Heart left ventricle (tissue), 16 donors: ENCODE measurements at places on chromosomes 7 and 10.

DNA sequence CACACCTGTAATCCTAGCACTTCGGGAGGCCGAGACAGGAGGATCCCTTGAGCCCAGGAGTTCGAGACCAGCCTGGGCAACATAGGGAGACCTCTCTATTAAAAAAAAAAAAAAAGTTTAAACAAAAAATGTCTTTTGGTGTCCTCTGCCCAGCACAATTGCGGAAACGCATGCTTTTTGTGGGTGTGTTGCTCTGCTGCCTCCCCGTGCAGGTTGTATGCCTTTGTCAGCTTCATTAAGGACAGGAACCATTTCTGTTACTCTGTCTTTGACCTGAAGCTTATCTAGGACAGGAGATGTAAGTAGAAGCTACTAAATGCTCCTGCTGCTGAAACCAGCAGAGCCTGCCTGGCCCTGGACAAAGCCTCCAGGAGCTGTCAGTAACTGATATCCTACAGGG, 21.3 kb upstream of the ANKRD2 start:
- no peak for DNase-seq
- no peak overlapping the region for H3K4me3 ChIP-seq
- H3K27me3 ChIP-seq: no peaks in the 10 kb centered on the region
- H3K36me3 ChIP-seq: no peaks in the 10 kb centered on the region

DNA sequence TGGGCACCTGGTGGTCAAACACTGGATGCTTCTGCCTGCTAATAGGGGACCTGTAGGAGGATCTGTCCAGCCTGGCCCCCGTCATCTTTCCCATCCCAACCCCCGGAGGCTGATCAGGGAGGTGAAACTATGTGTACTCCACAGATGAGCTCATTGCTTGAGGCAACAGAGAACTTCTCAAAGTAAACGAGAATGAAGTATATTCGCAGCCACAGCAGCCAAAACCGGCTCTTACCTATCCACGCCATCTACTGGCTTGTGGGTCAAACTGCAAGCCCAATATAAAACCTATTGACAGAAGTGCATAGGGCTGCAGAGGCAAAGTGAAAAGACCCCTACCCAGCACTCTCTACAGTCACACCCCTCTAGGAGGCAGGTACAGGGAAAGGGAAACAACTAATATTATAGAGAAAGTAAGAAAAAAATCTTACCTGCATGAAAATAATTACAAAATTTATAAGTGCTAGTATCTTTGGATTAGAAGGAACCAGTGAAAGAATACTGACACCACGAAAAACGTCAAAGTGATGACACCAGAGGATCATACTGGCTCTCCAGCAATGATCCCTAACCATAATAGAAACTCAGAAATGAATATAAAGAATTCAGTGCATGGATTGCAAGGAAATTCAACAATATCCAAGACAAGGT, 973.5 kb downstream of the ANKRD7 start:
- no peaks in the 10 kb centered on the region for H3K36me3 ChIP-seq
- H3K27ac ChIP-seq: no peak overlapping the region
- H3K4me1 ChIP-seq: no peaks in the 10 kb centered on the region

DNA sequence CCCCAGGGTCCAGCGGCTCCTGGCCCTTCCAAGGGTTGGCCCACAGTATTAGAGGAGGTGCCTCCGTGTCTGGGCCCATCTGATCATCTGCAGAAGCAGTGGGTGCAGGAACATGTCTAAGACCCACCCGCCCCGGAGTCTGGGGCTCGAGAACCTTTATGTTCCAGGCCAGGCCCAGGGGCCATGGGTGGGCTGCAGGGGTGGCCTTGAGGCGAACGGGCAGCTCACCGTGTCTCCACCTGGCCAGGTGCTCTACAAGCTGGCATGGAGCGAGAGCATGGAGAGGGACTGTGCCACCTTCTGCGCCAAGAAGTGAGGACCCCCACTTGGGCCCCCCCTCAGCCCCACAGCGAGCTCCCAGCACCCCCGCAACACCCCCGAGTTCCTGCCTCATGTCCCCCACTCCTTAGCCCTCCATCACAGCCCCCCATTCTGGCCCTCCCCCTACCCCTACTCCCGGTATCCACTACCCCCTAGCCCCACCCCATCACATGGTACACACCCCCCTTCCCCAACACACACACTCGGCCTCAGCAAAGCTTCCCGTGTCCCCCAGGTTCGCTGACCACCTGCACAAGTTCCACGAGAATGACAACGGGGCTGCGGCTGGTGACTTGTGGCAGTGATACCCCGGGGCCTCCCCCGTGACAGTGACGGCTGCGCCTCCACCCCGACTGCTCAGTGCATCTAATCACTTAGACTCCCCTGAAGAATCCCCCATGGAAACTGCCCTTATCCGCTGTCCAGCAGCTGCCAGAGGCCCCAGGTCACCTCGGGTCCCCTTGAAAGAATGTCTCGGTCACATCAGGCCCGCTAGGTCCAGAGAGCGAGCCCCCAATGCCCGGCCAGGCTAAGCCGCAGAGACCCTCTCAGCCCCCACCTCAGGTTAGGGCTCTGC, 4.0 kb upstream of the SH2B2 start:
- H3K36me3 ChIP-seq: no peaks in the 10 kb centered on the region
- no peak for DNase-seq
- no peaks in the 10 kb centered on the region for H3K27me3 ChIP-seq
- H3K27ac ChIP-seq: no peak overlapping the region
- H3K4me3 ChIP-seq: no peak overlapping the region

- H3K4me3 ChIP-seq: no peak overlapping the region
- H3K27ac ChIP-seq: no peak overlapping the region
- no peaks in the 10 kb centered on the region for H3K36me3 ChIP-seq
- H3K27me3 ChIP-seq: peaks cover 3% of the 10 kb centered on the region
Observed at GRCh38 chr7:74441801-74442200, 11.9 kb upstream of the GTF2IRD1 start.

DNA sequence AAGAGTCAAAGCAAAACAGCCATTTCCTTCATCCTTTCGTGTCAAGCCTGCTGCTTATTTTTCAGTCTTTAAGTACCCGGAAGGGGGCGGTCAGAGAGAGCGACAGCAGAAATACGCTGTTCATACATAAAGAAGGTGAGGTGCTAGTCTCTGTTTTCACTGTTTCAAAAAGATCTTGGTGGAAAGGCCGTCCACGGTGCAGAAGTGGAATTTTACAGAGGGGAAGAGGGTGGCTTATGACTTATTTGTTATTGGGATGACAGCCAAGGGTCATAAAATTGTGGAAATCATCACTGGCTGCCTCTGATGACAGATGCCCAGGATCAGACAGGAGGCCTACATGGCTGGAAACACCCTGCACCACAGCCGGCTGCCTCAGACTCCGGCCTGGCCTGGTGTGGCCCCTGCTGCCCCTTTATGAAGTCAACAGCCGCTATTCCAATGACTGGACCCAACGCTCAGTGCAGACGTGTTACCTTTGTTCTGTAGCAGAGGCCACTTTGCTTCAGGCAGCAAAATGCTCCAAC, 57.0 kb downstream of the HIPK2 start:
- H3K27me3 ChIP-seq: no peaks in the 10 kb centered on the region
- H3K4me3 ChIP-seq: no peak overlapping the region
- no peak for DNase-seq
- H3K36me3 ChIP-seq: peaks cover 9% of the 10 kb centered on the region
- peaks cover 53% of the 10 kb centered on the region for H3K4me1 ChIP-seq

DNA sequence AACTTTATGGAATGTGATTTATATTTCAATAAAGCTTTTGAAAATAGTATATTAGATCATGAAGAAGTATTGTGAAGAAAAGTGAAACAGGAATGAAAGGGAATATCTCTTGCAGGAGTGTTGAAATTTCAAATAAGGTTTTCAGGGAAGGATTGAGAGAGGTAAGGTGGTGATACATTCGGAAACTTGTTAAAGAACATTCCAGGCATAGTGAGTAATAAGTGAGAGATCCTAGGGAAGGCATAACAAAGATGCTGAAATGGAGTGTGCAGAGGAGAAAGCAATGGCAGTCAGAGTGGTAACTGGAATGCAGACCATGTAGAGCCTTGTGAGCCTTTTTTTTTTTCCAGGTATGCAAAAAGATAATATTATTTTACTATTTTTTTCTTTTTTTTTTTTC, 4.1 kb downstream of the OR9A4 start:
- H3K4me3 ChIP-seq: no peak overlapping the region
- H3K27me3 ChIP-seq: no peaks in the 10 kb centered on the region
- no peak for DNase-seq
- H3K4me1 ChIP-seq: no peaks in the 10 kb centered on the region

- H3K27me3 ChIP-seq: no peaks in the 10 kb centered on the region
- no peak overlapping the region for H3K4me3 ChIP-seq
- peaks cover 19% of the 10 kb centered on the region for H3K4me1 ChIP-seq
- no peak for DNase-seq
Observed at GRCh38 chr10:114571316-114571999, 86.6 kb downstream of the ABLIM1 start.

DNA sequence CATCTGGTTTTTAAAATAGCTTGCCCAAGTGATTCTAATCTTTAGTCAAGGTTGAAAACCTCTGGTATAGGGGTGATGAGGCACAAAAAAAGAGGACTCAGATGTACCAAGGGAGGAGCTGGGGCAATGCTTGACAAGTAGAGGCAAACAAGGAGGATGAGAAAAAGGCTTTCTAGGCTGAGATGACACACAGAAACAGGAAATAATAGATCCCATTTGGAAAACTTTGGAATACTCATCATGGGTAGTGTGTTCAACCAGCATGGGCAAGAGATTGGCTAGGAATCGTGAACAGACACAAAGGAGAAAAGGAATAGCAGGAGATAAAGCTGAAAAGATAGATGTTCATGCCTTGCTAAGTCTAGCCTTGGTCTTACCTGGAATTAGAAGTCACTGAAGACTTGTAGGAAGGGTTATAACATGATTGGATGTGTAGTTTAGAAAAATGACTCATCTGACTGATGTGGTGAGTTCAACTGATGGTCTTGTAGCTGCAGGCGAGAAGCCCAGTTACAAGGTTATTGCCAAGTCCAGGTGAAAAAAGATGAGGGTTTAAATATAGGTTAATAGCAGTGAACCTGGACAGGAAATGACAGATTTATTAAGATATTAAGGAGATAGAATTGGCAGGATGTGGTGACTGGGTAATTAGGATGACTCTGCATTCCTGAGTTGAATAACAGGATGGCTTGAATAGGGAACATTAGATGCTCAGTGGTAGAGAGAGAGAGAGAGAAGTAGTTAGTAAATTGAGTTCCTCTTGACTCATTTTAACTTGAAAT, 214.0 kb upstream of the LRGUK start:
- H3K36me3 ChIP-seq: no peaks in the 10 kb centered on the region
- no peak overlapping the region for H3K27ac ChIP-seq
- DNase-seq: no peak
- H3K4me3 ChIP-seq: no peak overlapping the region
- H3K4me1 ChIP-seq: no peaks in the 10 kb centered on the region
- H3K27me3 ChIP-seq: no peaks in the 10 kb centered on the region

DNA sequence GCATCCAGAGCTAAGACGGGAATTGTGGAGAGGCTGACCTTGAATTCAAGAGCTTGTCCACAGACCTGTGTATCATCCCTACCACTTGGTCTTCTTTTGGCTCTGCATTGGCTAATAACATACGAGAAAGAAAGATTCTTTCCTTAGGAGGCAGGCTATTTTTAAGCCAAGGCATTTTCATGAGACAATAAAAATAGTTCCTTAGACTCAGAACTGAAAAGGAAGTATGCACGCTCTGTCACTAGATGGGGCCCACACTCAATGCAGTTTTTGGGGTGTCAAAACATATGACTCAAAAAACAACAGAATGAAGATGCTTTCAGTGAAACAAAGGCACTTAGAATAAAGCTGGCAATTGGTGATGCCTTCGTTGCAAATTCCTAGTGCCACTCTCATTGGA, 265.9 kb upstream of the DGKB start:
- no peak overlapping the region for H3K27ac ChIP-seq
- H3K4me1 ChIP-seq: no peaks in the 10 kb centered on the region
- H3K36me3 ChIP-seq: no peaks in the 10 kb centered on the region
- H3K27me3 ChIP-seq: no peaks in the 10 kb centered on the region
- DNase-seq: no peak
- H3K4me3 ChIP-seq: no peak overlapping the region

- no peak for DNase-seq
- H3K4me3 ChIP-seq: no peak overlapping the region
- H3K27me3 ChIP-seq: no peaks in the 10 kb centered on the region
- H3K4me1 ChIP-seq: no peaks in the 10 kb centered on the region
- H3K36me3 ChIP-seq: no peaks in the 10 kb centered on the region
Observed at GRCh38 chr7:18003286-18003994, 24.2 kb downstream of the PRPS1L1 start.

DNA sequence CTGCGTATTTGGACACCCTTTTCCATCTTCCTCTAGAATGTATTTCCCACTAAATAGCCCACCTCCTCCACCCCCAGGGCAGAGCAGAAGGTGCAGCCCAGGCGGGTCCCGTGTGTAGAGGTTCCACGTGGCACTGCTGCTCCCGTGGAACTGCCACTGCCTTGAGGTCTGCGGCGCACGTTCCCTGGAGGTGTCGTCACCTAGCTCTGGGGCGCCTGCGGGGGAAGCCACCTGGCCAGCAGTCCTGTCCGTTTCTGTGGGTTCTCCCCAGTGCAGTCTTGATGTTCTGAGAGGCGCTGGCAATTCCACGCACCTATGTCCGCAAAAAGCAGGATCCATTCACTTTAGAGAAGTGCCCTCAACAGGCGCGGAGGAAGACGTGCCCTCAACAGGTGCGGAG, 21.9 kb downstream of the BNIP3 start:
- H3K27me3 ChIP-seq: no peaks in the 10 kb centered on the region
- no peak overlapping the region for H3K27ac ChIP-seq
- H3K36me3 ChIP-seq: peaks cover 9% of the 10 kb centered on the region
- no peak overlapping the region for H3K4me3 ChIP-seq
- H3K4me1 ChIP-seq: no peaks in the 10 kb centered on the region
- DNase-seq: no peak

GRCh38 chr7:44541028-44541869, at the start of gene NPC1L1:
NPC1L1 (minus strand) TSS chr7:44541330; CDS start chr7:44541259, 71 bp downstream.
- H3K4me1 ChIP-seq: no peaks in the 10 kb centered on the region
- no peaks in the 10 kb centered on the region for H3K36me3 ChIP-seq
- H3K27ac ChIP-seq: no peak within 1 kb of the TSS
- no peak for DNase-seq
- no peaks in the 10 kb centered on the region for H3K27me3 ChIP-seq
- H3K4me3 ChIP-seq: no peak within 1 kb of the TSS
